Neural crest cell (in vitro differentiated cells): ENCODE measurements at places on chromosomes 5 and 9. TPM values are rescaled to one million over a fixed set of nuclear protein-coding genes. Genes with fewer than 3 reads are reported as not detected.

DNA sequence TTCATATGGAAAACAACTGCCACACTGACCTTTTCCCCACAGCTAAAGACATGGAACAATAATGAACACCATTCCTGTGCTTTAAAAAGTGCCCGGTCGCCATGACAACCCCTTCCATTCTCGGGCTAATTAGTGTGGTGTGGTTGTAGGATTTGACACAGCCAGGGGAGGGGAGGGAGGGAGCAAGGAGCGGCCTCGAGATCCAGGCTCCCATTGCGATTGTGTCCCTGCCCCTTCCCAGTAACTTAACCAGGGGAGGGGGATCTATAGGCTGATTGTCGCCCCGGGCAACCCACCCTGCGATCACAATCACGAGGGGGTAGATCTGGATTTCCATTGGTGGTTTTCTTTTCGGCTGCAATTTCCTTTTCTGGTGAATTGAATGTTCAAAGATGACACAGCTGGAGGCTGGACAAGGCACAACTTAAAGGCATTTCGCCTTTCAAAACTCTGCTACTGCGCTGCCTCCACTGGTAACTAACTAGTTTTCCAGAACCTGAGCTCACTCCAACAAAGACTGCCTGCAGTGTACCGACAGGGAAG, 96.7 kb upstream of the RETREG1 start:
- DNase-seq = peak; percentile 62

- no peak for DNase-seq
These were observed 29.6 kb upstream of the MLLT3 start for GRCh38 chr9:20651939-20652338.

GRCh38 chr9:86043999-86044398, 55.4 kb downstream of the GOLM1 start:
- no peak for DNase-seq

DNA sequence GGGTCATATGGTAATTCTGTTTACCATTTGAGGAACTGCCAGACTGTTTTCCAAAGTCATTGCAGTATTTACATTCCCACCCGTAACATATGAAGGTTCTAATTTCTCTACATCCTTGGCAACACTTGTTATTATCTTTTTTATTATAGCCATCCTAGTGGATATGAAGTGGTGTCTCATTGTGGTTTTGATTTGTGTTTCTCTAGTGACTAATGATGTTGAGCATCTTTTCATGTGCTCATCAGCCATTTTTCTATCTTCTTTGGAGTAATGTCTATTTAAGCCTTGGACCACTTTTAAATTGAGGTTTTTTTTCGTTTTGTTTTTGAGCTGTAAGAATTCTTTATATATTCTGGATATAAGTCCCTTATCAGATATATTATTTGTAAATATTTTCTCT, 132.8 kb upstream of the RUSC2 start:
- DNase-seq = no peak

DNA sequence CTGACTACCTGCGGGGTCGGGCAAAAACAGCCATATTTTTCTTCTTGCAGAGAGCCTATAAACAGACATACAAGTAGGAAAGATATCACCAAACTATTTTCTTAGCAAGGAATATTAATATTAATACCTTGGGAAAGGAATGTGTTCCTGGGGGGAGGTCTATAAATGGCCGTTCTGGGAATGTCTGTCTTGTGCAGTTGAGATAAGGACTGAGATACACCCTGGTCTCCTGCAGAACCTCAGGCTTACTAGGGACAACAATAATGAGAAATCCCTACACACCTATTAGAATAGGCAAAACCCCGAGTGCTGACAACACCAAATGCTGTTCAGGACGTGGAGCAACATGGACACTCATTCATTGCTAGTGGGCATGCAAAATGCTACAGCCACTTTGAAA, 297.2 kb downstream of the DRD1 start:
- no peak for DNase-seq

DNA sequence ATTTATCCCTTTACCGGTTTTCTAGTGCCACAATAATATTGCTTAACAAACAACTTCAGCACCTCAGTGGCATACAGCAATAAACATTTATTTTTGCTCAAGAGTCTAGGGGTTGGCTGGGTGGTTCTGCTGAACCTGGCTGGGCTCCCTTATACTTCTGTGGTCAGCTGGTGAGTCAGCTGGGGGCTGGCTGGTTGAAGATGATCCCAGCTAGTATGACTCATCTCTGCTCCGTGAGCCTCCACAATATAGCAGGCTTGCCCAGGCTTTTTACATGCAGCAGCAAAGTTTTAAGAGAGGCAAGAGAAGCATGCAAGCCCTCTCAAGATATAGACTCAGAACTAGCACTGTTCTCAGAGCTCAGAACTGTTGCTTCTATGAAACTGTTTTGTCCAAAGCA, 523.5 kb upstream of the CLINT1 start:
- no peak for DNase-seq

DNA sequence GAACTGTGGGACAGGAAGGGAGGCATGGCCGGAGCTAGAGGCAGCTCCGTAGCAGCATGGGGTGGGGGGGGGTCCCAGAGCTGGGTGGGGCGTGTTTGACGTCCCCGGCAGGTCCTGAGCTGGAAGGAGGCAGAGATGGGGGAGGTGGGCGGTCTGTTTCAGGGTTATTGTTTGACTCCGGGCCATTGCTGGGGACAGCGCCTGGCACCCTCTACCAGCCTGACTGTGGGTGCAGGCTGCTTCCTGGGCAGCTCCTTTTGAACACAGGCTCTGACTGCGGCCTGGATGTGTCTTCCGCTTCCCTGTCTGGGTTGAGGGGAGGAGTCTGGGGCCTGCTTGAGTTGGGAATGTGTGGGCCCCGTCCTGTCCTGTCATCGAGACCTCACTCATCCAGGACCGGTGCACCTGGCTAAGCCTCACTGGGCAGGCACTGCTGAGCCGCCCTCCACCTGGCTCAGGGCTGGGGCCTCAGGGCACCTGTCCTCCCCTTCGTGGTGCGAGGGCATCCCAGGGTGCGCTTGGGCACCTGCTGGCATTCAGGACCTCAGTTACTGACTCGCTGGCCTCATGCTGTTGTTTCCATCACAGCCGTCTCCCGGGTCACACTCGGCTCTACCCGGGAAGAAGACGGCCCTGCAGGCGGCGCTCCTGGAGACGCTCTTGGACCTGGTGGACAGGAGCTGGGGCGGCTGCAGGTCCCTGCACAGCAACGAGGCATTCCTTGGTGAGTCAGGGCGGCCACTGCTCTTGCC, 26.5 kb downstream of the CEP72 start:
- DNase-seq = no peak

GRCh38 chr5:121144764-121145163, 680.7 kb downstream of the PRR16 start:
- DNase-seq = no peak

DNA sequence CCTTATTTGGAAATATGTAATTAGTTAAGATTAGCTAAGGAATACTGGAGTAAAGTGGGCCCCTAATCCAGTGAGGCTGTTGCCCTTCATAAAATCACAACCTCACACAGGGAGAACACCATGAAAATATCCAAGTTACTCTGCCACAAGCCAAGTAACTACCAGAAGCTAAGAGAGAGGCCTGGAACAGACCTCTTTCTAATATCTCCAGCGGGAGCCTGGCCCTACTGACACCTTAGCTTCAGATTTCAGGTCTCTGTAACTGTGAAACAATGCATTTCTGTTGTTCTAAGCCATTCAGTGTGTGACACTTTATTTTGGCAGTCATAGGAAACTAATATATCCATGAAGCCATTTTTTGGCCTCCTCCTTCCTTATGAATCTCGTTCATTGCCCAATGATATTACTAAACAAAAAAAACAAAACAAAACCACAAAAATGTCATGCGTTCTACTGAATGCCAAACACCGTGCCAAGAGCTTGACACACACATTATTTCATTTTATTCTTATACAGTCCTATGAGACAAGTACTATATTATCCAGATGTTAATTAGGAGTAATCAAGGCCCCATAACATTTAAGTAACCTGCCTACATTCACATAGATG, 699.0 kb downstream of the MAT2B start:
- no peak for DNase-seq

MEIKIN gene
- not detected in 2 replicates for total RNA-seq

TRIP13 gene
- total RNA-seq = 27.6 and 32.6 TPM in 2 replicates

GAS1 gene
- total RNA-seq = 23.3 and 24.6 TPM in 2 replicates

IFNA13 gene
- not detected in 2 replicates for total RNA-seq

GMCL2 gene
- not detected in 2 replicates for total RNA-seq

SLC34A3 gene
- total RNA-seq = not detected in 2 replicates
